D341Med (cell line): ENCODE measurements at places on chromosomes 16 and 17.

- peak; percentile 56 for DNase-seq
Measured at GRCh38 chr16:79261481-79261940, 339.0 kb downstream of the MAF start.

DNA sequence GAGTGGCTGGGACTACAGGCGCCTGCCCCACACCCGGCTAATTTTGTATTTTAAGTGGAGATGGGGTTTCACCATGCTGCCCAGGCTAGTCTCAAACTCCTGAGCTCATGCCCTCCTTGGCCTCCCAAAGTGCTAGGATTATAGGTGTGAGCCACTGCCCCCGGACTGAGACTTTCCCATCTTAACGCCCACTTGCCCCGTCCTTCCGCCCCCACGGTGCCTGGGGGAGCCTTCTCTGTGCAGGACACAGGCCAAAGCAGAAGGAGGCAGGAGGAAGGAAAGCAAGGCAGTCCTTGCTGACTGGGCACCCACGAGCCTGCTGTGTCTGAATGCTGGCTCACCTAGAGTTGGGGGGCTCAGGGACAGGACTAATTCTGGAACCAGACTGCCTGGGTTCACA is 17.6 kb upstream of the GNG13 start:
- DNase-seq: no peak

GRCh38 chr17:77864234-77865111 is 94.0 kb upstream of the TNRC6C start:
- DNase-seq: no peak

GRCh38 chr16:10027553-10027952 is 154.7 kb downstream of the GRIN2A start:
- DNase-seq: no peak

DNA sequence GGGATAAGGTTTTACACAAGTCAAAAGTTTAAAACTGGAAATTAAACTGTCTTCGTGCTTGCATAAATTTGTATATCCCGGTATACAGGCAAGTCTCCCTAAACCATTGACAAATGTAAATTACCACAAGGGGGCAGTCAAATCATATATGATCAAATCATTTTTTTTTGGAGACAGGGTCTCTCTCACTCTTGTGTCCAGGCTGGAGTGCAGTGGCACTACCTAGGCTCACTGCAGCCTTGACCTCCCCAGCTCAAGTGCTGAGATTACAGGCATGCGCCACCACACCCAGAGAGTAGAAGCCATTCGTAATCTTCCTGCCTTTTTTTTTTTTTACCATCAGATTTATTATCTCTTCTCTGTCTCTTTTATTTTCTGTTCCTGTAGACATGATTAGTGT is 18.5 kb downstream of the TOP2A start:
- peak; percentile 56 for DNase-seq

DNA sequence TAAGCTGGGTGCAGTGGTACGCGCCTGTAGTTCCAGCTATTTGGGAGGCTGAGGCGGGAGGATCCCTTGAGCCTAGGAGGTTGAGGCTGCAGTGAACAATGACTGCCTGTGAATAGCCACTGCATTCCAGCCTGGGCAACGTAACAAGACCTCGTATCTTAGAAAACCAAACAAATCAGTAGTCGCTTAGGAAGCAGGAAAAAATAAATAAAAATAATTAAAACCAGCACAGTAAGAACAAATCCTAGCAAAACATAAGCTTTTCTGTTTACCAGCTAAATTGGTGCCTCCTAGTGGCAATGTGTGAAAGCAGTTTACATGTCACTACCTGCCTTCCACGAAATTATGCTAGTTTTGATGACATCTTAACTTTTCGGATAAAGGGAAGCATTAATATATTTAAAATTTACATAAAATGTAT is 1.3 kb downstream of the ARMC5 start:
- peak; percentile 25 for DNase-seq

DNA sequence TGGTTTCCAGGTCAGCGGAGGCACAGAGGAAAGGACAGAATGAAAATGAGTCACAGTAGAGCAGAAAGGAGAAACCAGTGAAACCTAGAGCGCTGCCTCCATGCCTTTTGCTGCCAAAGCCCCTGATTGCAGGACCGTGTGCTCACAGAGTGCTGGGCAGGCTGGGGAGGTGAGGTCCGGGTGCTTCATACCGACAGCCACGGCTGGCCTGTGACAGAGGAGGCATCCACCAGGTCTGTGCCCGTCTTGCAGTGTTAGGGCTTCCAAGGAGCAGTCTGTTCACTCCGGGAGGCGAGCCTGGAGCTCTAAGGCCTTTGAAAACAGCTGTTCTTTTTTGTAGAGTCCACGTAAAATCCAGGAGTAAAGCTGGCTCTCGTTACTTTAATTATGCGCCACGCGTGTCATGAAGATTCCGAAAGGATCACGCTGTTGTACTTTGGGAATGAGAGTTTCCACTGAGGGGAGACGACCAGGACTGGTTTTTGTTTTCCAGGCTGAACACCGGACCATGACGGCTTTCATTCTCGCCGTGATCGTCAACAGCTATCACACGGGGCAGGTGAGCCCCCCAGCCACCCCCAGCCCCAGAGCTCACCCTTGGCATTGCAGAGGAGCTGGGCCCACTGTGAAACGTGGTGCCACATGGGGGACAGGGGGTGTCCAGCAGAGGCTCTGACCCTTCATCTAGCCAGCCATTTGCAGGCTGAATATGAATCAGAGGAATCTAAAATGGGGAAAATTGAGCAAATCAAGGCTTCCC is 108.5 kb upstream of the CHMP6 start:
- no peak for DNase-seq

GRCh38 chr16:63702981-63703590 is 1418.8 kb downstream of the CDH11 start:
- no peak for DNase-seq

DNA sequence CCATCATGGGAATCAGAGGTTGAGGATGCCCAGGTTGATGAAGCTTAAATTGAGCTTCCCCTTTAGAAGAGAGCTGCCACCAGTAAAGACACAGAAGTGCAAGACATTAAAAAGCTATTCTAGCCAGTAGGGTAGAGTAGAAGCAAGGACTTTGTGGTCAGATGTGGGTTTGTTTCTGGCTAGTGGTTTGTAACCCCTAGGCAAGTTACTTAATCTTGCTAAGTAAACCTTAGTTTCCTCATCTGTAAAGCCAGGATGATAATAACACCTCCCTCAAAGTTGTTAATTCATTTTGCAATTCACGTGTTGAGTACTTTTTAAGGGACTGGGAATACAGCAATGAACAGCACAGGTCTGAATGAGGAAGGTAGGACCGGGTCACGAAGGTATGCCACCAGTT is 3.6 kb downstream of the SNTB2 start:
- no peak for DNase-seq

GRCh38 chr17:4509923-4510617 is 11.4 kb downstream of the SPNS2 start:
- no peak for DNase-seq

DNA sequence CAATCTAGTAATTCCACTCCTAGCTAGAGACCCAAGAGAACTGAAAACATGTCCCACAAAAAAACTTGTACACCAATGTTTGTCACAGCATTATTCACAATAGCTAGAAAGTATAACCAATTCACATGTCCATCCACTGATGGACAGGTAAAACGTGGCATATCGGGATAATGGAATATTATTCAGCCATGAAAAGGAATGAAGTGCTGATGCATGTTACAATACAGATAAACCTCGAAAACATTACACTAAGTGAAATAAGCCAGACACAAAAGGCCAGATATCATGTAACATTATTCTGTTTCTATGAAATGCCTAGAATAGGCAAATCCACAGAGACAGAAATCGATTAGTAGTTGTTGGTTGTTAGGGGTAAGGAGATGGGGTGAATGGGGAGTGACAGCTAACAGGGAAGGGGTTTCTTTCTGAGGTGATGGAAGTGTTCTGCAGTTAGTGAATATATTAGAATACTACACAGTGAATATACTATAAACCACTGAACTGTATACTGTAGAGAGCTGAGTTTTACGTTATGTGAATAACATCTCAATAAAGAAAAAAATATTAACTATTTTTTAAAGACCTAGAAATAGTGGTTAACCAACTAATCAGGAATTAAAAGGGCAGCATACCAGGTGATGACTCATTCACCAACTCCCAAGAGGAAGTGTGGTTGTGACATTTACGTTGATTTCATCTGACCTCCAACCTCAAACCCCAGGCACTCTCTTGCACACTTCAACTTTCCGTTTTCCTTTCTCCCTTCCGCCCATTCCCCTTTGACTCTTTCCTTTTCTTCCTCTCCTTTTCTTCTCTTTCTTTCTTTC is 48.6 kb downstream of the GAS7 start:
- DNase-seq: no peak

GRCh38 chr16:4017807-4018206 is 98.4 kb downstream of the ADCY9 start:
- no peak for DNase-seq

DNA sequence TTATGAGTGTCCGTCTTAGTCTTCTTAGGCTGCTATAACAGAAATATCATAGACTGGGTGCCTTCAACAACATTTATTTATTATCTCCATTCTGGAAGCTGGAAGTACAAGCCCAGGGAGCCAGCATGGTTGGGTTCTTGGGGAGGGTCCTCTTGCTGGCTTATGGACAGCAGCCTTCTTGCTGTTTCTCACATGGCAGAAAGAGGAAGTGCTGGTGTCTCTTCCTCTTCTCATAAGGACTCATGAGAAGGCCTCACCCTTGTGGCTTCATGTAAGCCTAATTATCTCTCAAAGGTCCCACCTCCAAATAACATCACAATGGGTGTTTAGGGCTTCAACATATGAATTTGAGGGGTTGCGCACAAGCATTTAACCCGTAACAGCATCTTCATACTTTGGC is 207.0 kb upstream of the COX10 start:
- DNase-seq: no peak

DNA sequence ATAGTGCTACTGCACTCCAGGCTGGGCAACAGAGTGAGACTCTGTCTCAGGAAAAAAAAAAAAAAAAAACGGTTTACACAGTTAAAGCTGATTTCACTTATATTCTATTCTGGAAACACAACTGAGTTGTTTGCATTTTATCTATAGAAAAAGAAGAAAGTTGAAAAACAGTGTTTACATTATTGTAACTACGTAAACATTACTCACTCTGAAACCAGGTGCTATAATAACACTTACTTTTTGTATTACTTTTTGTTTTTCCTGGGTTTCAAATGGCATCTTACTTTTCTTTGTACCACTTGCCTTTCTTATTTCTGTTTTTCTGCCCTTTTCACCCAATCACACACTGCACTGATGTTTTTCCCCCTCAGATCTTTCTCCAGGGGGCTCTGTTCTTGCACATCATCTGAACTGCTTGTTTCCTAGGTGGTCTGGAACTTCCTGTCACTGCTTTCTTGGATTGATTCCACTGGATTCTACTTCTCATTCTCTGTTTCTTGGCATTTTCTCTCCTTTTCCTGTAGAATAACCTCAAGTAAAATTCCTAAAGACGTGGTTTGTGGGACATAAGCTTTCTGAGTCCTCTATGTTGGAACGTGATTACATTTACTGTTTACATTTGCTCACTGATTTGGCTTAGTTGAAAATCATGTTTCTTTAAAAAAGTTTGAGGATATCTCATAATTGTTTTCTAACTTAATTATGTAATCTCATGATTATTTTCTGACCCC is 142.1 kb downstream of the HS3ST3B1 start:
- DNase-seq: no peak

DNA sequence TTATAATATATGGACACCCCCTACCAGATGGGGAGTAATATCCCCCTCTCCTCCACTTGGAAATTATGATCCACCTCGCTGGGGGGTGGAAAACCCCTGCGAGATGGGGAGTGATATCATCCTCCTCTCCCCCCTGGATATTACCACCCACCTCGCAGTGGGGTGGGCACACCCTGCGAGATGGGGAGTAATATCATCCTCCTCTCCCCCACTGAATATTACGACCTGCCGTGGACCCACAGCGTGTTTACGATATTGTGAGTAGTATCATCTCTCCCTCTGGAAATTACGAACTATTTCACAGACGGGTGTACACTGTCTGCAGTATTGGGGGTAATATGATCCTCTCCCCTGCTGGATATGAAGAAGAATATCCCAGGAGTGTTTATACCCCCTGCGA is 228.3 kb upstream of the WSCD1 start:
- no peak for DNase-seq

GRCh38 chr17:1956134-1956533 is 69.0 kb downstream of the RTN4RL1 start:
- DNase-seq: no peak

- DNase-seq: no peak
Measured at GRCh38 chr16:56300891-56301850, 109.9 kb downstream of the GNAO1 start.

GRCh38 chr16:2270588-2271470 is 2.9 kb upstream of the RNPS1 start:
- DNase-seq: peak; percentile 20

- DNase-seq: no peak
Measured at GRCh38 chr16:75229172-75230031, 10.6 kb downstream of the CTRB1 start.

GRCh38 chr17:2416010-2416734 is 15.3 kb upstream of the MNT start:
- peak; percentile 74 for DNase-seq
